Osteocyte (in vitro differentiated cells): ENCODE measurements at places on chromosomes 16 and 17. TPM values are rescaled to one million over a fixed set of nuclear protein-coding genes. Genes with fewer than 3 reads are reported as not detected.
A peak's percentile ranks its signal among the peaks of the same experiment; 100 is the strongest.

The KRTAP1-3 gene
- not detected in 2 replicates for total RNA-seq

The TPSD1 gene
- not detected in 2 replicates for total RNA-seq

The NEUROD2 gene
- not detected in 2 replicates for total RNA-seq

GRCh38 chr16:83762141-83762991 lies 45.4 kb upstream of the HSBP1 start:
- no peaks in the 10 kb centered on the region for H3K27me3 ChIP-seq
- H3K4me1 ChIP-seq: no peaks in the 10 kb centered on the region
- H3K36me3 ChIP-seq: no peaks in the 10 kb centered on the region
- H3K4me3 ChIP-seq: no peak overlapping the region
- H3K27ac ChIP-seq: no peak overlapping the region

DNA sequence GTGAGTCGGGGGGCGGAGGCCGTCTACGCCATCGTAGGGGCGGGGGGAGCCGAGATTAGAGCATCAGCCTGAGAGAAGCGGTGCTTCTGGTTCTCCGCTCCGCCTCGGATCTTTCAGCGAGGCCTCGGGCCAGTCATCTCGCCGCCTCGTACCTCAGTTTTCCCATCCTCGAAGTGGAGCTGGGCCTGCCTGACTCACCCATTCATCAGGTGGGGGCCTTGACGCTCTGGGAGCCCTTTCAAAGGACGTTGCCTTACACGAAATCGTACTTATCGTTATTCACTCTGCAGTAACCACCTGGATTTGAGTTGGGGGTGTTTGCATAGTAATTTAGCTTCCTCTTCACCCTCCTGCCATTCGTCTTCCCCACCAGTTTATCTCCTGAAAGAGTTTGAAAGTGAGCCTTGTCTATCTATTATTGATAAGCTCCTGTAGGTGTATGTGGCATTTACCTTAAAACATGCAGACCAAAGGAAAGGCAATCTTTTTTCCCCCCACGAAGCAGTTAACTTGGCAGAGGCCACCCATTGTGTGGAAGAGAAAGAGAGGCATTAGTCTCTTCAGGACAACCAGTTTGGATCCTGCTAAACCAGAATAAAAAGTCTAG lies 674 bp downstream of the TAF15 start:
- H3K4me3 ChIP-seq: peak overlapping the region; percentile 86
- H3K27ac ChIP-seq: peak overlapping the region; percentile 99
- H3K36me3 ChIP-seq: peaks cover 2% of the 10 kb centered on the region

DNA sequence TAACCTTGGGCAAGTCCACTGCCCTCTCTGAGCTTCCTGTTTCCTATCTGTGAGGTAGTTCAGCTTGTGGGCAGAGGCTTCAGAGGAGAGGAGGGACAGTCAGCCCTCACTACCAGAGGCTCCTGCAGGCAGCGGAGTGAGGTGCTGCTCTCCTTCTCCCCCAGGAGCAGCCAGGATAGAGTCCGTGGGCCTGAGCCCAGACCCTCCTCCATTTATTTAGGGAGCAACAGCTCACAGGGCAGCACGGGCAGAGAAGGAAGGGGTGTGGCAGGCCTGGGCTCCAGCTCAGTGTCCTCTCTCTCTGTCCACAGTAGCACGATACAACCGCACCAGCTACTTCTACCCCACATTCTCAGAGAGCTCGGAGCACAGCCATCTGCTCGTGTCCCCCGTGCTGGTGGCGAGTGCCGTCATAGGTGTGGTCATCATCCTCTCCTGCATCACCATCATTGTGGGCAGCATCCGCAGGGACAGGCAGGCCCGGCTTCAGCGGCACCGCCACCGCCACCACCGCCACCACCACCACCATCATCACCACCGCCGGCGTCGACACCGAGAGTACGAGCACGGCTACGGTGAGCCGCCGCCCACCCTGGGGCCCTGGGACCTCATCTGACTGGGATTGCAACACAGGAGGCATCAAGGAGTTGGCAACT lies 42.3 kb downstream of the BEAN1 start:
- H3K27me3 ChIP-seq: peaks cover 34% of the 10 kb centered on the region
- no peak overlapping the region for H3K27ac ChIP-seq
- H3K4me3 ChIP-seq: no peak overlapping the region
- no peaks in the 10 kb centered on the region for H3K4me1 ChIP-seq
- peaks cover 3% of the 10 kb centered on the region for H3K36me3 ChIP-seq
